ENCODE measurements at places on chromosomes 7 and 10.

DNA sequence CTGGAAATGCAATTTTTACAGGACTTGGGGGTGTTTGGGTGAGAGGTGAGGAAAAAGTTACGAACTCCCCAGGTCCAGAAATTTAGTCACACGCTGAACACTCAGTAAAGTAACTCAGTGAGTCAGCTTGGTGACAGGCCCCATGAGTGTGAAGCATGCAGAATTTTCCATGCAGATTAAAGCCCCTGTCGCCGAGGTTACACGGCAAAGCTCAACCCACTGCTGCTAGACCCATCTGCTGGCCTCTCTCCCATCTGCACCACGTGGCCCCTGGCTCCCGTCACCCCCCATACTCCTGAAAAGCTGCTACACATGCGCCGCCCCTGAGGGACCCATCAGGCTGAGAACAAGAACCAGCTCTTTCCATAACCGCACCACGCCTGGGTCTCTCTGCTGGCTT lies 7.0 kb upstream of the MMP21 start:
- DNase-seq: no peak

DNA sequence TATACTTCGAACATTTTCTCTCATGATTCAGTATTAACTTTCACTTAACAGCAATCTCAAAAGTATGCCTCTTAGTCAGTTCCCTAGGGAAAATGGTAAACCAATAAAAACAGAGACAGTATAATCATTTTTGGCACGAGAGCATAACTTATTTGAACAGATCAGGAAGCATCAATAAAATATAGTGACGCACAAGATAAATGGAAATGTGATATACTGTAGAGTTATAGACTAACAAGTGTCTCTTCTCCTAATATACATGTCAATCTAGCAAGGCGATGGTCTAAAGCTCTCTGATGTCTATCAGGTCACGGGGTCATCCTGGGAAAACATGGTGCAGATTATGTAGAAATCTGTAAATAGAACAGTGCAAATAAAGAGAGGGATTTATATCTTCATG lies 131.6 kb downstream of the HGF start:
- no peak for DNase-seq

DNA sequence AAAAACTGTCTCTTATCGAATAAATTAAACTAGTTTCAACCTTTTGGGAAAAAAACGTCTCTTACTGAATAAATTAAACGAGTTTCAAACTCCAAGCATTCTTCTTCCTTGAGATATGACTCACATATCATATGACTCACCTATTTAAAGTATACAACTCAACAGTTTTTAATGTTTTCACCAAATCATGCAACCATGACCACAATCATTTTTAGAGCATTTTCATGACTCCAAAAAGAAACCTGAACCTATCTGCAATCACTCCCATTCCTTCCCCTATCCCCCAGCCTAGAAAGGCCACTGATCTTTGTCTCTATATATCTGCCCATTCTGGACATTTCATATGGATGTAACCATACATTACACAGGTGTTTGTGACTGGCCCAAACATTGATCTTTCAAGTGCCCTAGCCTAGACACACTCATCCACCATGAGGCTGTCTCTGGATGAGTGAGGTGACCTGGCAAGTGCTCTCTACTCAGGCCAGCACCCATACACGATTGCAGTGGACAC lies 115.3 kb downstream of the PIP4K2A start:
- DNase-seq: no peak

GRCh38 chr10:74334221-74334620 lies 183.2 kb downstream of the ADK start:
- DNase-seq: no peak

GRCh38 chr10:1573981-1574380 lies 163.3 kb downstream of the ADARB2 start:
- DNase-seq: no peak

DNA sequence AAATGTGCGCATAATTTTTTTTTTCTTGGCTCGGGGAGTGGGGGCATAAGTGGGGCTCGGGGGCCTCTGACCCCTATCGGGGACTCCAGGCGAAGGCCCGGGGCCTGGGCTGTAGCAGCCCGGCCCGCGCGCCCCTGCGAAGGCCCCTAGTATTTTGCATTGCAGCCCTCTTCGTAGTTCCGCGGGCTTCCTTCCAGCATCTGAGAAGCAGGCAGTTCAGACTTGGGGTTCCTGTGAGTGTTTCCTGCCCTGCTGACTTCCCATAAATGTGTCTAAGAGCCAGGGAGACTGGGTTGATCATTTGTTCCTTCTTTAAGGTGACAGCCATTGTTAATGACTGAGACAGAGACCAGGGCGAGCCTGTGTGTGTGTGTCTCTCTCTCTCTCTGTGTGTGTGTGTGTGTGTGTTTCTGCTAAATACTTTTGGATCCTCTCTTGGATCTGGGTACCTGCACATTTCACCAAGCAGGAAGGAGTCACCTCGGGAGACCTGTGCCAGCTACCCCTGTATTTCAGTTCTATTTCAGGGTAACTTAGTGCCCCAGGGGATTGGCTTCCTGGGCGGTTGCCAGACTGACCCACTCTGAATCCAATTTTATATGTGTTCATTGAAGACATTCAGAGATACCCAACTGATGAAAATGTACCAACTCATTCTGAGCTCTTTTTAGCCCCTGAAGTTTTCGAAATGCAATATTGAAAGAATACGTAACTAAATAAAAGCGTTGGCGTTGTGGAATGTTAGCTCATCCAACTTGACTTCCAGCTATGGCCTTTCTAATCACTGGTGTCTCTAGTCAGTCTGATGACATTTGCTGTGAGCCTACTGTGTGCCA lies 805 bp downstream of the MSRB2 start:
- DNase-seq: peak; percentile 35

- no peak for DNase-seq
These were observed 36.2 kb downstream of the MPP7 start for GRCh38 chr10:28266449-28267224.

GRCh38 chr7:24384362-24385030 lies 100.5 kb downstream of the NPY start:
- no peak for DNase-seq

DNA sequence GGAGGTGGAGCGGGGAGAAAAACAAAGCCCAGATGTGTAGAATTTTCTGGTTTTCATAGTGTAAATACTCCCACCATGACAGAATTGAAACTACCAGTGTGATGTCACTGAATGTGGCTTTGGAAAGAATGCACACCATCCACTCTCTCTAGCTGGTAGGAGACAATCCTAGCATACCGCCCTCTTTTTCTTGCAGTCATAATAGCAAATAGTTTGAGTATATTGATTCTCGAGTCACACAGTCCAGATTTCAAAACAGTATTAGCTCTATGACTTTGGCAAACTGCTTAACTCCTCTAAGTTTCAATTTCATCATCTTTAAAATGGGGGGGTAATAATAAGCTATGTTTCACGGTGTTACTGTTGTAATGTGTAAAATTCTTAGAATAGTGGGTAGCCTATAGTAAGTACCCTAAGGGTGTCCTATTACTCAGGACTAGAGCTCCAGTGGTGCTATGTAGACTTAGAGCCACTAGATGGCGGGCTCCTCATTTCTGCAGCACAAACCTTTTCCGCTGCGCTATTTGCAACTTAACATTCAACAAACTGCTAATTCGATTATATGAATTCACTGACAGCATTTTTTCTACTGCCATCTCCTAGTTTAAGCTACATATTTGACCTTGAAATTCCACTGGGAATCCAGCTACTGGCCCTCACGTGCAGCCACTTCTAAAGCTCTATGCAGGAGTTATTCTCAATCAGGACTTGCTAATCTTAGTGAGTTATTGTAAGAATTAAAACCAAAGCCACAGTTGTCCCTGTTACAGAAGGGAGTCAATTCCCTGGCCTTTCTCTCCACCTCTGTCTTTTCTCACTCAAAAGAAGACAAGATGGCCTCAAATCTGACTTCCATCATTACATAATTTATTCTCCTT lies 18.7 kb downstream of the TAS2R40 start:
- peak; percentile 46 for DNase-seq

DNA sequence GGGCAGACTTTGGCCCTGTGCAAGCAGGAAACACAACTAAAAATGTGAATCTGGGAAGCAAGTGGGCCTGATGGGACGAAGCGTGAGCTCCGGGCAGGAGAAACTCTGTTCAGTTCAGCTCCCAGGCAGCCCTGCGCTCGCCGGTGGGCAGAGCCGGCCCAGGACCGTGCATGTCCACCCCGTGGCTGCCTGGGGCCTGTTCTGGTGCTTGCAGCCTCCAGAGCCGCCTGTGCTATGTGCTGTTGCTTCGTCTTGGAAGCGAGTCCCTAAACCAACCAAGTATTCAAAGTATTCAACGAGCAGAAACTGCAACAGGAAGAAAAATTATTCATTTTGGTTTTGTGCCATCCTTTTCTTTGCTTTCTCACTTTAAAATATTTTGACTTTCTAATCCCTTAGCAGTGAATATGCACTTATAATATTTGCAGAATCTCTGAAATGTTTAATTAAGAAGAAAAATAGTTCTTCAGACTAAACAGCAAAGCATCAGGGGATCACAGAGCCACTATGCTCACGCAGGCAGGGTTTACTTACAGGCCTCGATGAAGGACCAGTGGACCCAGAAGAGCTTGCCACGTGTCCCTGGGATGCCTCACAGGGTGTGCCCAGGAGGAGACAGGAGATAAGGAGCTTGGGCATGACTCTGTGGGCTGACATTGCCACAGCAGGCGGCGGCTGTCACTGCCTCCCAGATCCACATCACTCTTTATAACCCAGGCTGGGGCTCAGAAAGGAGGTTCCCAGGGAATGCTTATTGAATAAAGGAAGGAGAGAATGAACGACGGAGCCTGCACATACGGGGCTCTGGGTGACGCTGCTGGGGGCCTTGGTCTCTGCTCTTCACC lies 45.6 kb downstream of the VIPR2 start:
- DNase-seq: no peak

GRCh38 chr7:111357691-111358090 lies 204.6 kb downstream of the IMMP2L start:
- DNase-seq: no peak

Measured in hippocampal formation (tissue), 2 donors.